ENCODE measurements at places on chromosomes 5 and 9.
A peak's percentile ranks its signal among the peaks of the same experiment; 100 is the strongest.

- no peak for DNase-seq
Observed at GRCh38 chr5:175652741-175653663, 4.9 kb upstream of the HRH2 start.

- DNase-seq, result no peak
Observed at GRCh38 chr5:120852222-120852860, 388.2 kb downstream of the PRR16 start.

GRCh38 chr5:73306741-73307275 is 133.8 kb downstream of the TMEM174 start:
- no peak for DNase-seq

- DNase-seq, result no peak
Observed at GRCh38 chr5:110977915-110978314, 93.6 kb upstream of the TSLP start.

GRCh38 chr9:71984403-71984802 is 73.0 kb downstream of the C9orf85 start:
- DNase-seq, result peak; percentile 10

DNA sequence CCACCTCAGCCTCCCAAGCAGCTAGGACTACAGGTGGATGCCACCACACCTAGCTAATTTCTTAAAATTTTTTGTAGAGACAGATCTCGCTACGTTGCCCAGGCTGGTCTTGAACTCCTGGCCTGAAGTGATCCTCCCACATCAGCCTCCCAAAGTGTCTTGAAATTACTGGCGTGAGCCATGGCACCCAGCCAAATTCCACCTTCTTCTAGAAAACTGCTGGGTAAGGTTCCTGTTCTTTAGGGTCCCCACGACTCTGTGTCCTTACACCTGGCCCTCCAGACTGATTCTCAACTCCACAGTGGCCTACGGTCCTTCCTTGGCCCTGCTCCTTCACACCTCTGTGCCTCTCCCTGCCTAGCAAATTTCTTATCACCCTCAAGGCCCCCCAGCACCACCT is 1.9 kb downstream of the MAPK9 start:
- DNase-seq, result no peak

GRCh38 chr5:101346906-101347305 is 443.8 kb upstream of the ST8SIA4 start:
- no peak for DNase-seq

DNA sequence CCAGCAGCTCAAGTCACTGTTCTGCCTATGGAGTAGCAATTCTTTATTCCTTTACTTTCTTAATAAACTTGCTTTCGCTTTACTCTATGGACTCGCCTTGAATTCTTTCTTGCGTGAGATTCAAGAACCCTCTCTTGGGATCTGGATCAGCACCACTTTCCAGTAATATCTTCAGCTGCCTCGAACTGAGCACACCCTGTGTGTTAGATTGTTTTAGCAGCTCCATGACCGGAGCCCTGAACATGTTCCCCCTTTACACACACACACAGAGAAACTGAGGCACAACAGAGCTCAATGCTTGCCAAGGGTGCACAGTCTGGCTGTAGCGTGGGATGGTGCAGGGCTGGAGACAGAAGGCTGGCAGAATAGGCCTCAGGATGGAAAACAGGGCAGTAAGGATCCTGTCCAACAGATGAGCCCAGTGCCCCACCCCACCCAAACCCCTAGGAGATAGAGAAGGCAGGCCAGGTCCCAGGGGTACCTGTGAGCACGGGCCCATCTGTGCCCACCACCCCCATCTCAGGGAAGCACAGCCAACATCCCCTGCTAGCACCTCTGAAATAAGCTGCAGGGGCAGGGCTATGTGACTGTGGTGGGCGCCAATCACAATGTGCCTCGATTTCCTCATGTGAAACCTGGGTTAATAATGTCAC is 27.9 kb downstream of the BICD2 start:
- no peak for DNase-seq

- no peak for DNase-seq
Observed at GRCh38 chr5:135149956-135150723, 116.1 kb upstream of the PITX1 start.

- no peak for DNase-seq
Observed at GRCh38 chr5:74167206-74167929, 473.2 kb downstream of the ENC1 start.

DNA sequence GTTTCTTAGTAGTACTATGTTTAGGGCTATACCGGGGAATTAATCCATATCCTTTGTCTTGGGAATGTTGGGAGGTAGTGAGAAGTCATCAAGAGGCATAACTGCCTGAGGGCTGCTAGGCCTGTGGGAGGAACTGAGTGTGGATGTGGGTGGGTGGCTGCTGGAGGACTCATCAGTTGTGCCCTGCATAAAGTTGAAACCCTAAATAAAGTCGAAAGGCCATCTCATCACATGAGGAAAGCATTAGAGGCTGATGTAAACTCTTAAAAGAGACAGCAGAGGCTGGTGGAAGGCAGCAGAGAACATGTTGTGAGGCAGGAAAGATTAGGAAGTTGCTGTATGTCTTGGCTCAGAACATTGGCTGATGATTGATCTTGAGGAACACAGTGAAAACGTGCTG is 143.8 kb downstream of the MAST4 start:
- DNase-seq, result no peak

GRCh38 chr5:80141147-80141671 is 106.1 kb downstream of the THBS4 start:
- DNase-seq, result no peak

GRCh38 chr5:144295284-144295683 is 124.6 kb downstream of the KCTD16 start:
- no peak for DNase-seq

GRCh38 chr9:87840134-87840533 is 42.5 kb upstream of the SPATA31E1 start:
- DNase-seq, result no peak

- DNase-seq, result no peak
Observed at GRCh38 chr5:145589063-145589462, 246.1 kb downstream of the PRELID2 start.

DNA sequence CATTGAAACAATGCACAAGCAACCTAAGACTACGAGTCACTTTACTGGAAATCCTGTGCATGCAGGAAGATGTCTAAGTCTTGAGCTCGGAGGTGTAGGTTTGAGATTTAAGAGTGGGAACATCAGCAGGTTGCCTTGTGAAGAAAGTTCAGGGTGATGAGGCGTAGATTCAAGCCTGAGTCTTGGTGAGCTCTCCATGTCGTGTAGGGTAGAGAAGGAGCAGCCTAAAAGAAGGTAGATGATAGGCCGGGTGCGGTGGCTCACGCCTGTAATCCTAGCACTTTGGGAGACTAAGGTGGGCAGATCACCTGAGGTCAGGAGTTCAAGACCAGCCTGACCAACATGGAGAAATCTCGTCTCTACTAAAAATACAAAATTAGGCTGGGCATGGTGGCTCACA is 30.2 kb upstream of the ANKRD18A start:
- DNase-seq, result no peak

- no peak for DNase-seq
Observed at GRCh38 chr9:101463397-101463796, 27.8 kb upstream of the ALDOB start.

GRCh38 chr5:34722183-34722582 is 66.1 kb downstream of the RAI14 start:
- no peak for DNase-seq

DNA sequence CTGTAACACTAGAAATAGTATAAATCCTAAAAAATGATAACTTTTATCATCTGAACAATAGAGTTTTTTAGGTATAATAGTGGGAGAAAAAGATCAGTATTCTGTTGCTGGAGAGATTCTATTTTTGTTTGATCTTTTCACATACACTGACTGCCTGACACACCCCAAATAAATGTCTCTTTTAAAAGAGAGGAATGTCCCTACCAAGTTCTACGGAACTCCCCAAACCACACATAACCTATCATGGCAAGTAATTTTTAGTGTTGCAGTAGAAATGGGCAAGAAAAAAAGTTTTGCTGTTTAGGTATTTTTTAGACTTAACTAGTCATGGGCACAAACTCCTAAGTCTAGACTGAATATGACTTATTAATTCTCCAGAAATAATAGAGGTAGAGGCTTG is 139.1 kb downstream of the ELAVL2 start:
- no peak for DNase-seq

DNA sequence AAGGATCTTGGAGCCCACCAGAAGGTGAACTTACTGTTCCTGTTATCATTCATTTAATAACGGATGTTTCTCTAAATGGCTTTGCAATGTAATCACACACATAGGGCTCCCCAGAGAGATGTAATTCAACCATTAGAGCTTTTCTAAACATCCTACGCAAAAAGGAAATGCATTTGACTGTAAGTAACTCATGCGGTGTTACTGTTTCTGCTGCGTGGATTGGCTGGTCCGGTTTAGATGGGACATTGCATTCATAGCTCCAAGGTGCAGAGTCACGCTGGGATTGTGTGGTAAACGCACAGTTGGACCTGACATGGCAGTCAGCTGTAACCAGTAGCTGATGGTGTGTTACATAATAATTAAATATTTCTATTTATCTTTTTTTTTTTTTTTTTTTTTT is 185.5 kb upstream of the OTULINL start:
- no peak for DNase-seq

DNA sequence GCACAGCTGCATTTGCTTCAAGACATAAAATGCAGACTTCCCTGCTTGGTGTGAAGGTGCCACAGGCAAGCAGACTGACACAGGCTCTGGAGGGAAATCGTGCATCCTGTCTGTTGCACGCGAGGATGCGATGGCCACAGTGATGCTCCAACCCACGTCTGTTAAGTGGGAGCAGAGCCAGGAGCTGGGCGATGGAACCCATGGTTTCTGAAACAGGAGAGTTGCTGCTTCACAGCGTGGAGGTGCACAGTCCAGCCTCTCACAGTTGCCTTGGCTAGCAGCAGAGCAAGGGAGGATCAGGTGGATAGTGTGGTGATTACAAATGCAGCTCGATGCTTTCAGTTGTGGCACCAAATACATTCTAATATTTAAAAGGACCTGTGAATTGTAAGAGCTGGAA is 108.8 kb downstream of the TENT4A start:
- no peak for DNase-seq

DNA sequence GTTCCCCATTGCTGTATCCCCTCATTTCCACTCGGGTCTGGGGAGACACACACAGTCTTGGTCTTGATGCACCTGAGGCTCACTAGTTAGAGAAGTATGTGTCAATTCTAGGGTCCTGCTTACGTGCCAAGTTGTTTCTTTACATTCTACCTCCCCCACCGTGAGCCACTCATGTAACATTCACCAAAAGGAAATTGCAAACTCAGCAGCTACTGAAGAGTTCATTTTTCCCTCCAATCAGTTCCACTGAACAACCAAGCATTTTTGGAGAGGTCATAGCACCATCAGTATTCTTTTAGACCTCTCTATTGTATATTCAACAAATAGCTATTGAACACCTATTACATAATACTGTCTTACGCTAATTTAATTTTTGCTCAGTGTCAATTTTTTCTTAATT is 281.1 kb downstream of the SH3GL2 start:
- DNase-seq, result no peak

DNA sequence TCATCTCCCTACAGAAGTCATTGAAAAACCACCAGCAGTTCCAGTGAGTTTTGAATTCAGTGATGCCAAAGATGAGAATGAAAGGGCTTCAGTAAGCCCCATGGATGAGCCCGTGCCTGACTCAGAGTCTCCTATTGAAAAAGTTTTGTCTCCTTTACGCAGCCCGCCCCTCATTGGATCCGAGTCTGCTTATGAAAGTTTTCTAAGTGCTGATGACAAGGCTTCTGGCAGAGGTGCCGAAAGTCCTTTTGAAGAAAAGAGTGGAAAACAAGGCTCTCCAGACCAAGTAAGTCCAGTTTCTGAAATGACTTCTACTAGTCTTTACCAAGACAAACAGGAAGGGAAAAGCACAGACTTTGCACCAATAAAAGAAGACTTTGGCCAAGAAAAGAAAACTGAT is 90.1 kb downstream of the MAP1B start:
- DNase-seq, result no peak

- no peak for DNase-seq
Observed at GRCh38 chr9:74277532-74277931, 219.6 kb upstream of the RORB start.

GRCh38 chr5:132007399-132008162 is 3.9 kb downstream of the ACSL6 start:
- peak; percentile 76 for DNase-seq

- no peak for DNase-seq
Observed at GRCh38 chr9:90795871-90796317, 5.7 kb upstream of the SYK start.

DNA sequence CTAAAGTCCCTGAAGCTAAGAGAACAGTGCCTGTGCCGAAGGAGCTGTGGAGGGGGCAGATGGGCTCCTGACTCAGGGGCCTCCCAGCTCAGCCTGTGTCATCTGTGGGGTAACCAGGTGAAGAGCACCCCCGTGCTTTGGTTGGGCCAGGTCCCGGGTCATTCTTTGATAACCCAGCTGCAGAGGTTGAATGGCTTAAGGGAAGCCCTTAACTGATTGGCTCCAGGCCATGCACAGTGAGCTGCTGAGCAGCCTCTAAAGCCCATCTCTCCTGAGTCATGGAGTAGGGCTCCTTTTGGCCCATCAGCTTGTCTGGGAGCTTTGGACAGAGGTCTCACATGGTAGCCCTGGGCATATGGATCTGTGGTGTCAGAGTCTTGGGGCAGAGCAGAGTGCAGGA is 28.7 kb downstream of the COL27A1 start:
- DNase-seq, result no peak

DNA sequence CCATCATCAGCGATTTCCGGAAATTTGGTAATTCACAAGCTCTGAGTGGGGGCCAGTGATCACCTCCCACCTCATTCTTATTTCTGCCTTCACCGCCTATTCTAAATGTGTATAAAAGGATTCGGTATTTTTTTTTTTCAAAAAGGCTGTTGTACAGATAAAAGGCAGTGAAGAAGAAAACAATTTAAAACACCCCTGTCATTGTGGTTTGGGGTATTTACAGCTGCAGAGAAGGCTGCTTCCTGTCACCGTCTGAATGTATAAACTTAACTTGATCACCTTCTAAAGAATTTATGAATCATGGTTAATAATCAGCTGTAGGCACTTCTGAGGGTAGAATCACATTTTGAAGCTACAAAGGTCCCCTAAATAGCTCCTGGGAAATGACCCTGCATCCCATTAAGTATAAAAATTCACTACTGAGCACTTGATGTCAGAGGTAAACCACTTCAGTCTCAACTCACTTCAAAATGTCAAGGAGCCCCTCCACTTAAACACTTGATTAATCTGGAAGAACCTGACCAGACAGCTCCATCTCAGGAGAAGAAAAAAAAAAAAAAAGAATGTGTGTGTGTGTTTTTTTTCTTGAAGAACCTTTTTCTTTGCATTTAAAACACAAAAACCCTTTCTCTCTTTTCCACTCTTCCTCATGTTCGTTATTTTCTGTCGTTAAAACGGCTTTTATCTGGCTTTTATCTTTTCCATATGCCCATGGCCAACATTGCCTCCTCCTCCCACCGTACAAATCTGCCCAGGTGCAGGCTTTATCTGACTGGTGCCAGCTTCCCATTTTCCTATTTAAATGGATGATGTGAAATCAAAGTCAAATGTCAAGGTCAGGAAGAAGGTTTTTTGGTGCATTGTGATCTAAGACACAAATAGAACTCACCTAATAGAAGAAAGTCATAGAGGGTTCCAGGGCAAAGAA is 291.2 kb downstream of the IRX1 start:
- DNase-seq, result no peak

- no peak for DNase-seq
Observed at GRCh38 chr9:120151806-120152205, 428.2 kb downstream of the CDK5RAP2 start.

- no peak for DNase-seq
Observed at GRCh38 chr9:129309041-129309430, 131.0 kb upstream of the IER5L start.

GRCh38 chr5:120843390-120843980 is 379.4 kb downstream of the PRR16 start:
- no peak for DNase-seq

GRCh38 chr9:136127313-136127712 is 8.6 kb upstream of the TMEM250 start:
- DNase-seq, result no peak

- DNase-seq, result peak; percentile 41
Observed at GRCh38 chr9:131402073-131402472, 8.2 kb downstream of the PRRC2B start.

Data from SW 1271 (cell line).